ENCODE measurements at places on chromosomes 5 and 9. TPM values are rescaled to one million over a fixed set of nuclear protein-coding genes. Genes with fewer than 3 reads are reported as not detected.

The NXNL2 gene
- total RNA-seq, result 1.8 TPM

DNA sequence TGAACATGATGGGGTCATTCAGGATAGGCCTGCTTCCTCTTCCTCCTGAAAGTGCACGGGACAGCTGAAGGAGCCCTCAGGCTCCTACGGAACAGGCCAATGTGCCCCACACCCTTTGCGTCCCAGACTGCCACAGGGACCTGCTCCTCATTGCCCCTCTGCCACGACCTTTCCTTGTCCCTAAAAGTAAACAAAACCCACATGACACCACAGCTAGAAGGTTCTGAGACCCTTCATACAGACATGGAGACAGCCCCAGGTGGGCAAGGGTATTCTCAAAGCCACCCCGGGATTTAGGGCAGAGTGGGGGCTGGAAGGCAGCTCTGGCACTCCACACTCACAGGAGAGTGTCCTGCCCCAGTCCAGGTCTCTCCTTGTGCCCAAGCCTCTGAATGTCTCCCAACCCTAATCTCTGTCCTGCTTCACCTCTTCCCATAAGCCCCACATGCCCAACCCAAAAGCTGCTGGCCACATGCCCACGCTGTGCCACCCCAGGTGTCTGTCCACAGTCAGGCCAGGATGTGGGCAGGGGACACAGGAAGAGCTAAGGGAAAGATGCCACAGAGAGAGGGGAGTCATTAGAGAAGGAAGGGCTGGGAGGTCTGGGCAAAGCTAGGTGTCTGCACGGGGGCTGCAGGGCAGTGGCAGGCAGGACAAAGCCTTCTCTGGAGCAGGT is 800 bp downstream of the AMBP start:
- DNase-seq, result no peak

- DNase-seq, result no peak
These were observed 108.5 kb downstream of the FEM1C start for GRCh38 chr5:115435778-115436712.

- no peak for DNase-seq
These were observed 136.4 kb upstream of the TAS2R1 start for GRCh38 chr5:9766581-9766980.

- DNase-seq, result no peak
These were observed 7.8 kb downstream of the RAPGEF1 start for GRCh38 chr9:131732061-131732526.

- no peak for DNase-seq
These were observed 175.6 kb downstream of the MACROH2A1 start for GRCh38 chr5:135223404-135223803.

Data from spinal cord (tissue), 10 donors.